ENCODE measurements at places on chromosomes 1 and 21. TPM values are rescaled to one million over a fixed set of nuclear protein-coding genes. Genes with fewer than 3 reads are reported as not detected.

The ATF3 gene
- 14.2 TPM for total RNA-seq

DNA sequence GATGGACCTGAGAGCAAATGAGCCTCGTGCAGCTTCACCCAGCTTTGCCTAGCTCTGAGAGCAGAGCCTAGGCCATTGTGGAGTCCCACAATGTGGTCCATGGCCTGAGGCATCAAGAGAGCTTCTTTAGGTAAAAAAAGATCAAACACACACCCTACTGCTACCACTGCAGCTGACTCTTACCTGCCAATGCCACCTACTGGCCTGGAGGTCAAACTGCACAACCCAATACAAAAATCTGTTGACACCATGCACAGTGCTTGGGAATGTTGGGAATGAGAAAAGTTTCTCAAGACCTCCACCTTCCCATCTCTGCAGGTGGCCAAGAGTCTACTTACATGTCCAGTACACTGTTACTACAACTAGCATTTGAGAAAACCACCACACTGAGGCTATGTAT is 60.6 kb downstream of the UCHL5 start:
- no peak for DNase-seq

DNA sequence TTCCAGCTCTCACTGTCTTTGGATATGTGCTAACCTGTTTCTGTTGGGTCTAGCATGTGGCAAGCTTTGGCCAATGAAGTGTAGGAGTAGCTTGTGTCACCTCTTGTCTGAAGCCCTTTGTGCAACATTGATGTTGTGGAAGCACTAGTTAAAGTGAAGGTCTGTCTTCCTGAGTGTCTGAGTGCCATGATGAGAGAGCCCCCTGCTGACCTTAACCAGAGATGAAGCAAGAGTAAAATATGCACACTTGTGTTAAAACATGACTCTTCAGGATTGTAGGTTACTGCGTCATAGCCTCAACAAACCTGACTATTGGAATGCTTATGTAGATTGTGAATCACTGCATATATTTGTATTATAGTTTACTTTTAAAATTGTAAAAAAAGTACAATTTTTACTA is 103.7 kb downstream of the NCAM2 start:
- peak; percentile 61 for DNase-seq

DNA sequence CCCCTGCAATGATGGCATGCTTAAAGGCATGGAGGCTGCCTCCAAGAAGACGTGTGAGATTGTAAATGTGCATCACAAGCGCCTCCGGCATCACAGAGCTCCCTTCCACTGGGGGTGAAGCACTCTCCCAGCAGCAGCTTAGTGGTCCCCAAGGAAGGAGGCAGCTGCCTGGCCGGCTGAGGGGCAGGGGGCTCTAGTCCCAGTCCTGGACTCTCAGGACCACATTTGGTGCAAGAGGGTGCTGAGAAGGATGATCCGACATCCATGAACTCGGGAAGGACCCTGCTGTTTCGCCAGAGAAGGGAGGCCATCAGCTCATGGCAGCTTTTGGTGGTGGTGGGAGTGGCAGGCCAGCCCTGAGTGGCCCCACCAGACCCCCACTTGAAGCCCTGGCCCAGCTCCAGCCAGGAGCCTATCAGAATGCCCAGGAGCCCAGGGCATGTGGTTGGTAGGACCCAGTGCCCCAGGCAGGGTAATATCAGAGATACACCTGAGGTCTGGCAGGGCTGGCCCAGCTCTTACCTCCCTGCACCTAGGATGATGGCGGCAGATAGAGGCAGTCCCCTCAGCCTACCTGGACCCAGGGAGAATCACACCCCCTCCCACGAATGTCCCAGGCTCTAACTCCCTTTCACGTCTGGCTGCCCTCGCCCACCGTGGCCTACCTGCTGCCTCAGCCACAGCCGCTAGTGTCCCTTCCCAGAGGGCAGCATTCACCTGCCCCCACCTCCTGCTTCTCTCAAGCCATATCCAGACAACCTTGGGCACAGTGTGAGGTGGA is 2.4 kb upstream of the WNT9A start:
- DNase-seq: no peak

The C1orf115 gene
- total RNA-seq: 7.5 TPM

GRCh38 chr1:82221721-82222120 is 421.0 kb downstream of the ADGRL2 start:
- no peak for DNase-seq

The TSTD1 gene
- total RNA-seq: 347 TPM

Data from cardiac muscle cell (in vitro differentiated cells and primary cell).